LNCaP clone FGC (cell line): ENCODE measurements at places on chromosomes 12 and 14.

DNA sequence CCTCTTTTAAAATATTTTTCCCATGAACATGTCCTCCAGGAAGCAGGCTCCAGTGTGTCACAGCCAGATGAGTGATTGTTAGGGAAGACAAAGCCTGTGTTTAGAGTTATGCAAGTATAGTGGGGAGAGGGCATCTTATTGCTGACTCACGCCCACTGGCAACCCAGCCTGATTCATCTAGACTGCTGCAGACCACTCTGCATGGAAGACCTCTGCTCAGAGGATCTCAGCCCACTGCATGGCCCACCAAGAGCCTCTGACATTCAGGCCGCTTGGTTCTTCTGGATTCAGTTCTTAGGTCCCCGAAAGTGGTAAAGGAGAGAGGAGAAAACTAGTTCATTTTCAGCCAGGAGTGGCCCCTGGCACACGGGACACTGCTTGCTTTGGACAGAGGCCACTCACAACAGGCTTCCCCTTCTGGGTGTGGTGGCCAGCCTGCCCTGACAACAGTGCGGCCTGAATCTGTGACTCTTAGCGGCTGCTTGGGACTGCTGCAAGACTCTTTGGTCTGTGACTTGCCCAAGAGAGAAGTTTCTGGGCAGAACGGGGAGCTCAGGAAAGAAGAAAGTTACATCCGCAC lies 266.3 kb downstream of the ZFP36L1 start:
- no peak for DNase-seq

- no peak for DNase-seq
Observed at GRCh38 chr14:73369428-73369827, 88.9 kb downstream of the NUMB start.

- DNase-seq = no peak
Observed at GRCh38 chr12:6065863-6066199, 58.6 kb downstream of the VWF start.

DNA sequence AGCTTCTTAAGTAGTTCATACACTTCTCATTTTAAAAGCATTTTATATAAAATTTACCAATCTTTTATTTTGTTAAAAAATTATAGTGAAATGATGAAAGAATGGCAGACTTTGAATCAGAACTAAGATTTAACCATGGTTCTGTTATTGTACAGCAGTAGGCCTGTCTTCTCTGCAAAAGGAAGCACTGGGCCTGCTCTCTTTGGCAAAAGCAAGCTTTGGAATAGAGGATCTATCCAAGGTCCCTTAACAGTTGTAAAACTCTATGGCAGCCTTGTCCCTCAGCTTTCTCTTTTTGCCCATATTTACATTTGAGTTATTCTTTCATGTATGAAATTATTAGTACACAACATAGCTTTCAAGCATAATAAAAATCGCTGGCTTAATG lies 82.8 kb downstream of the PLEKHG7 start:
- no peak for DNase-seq

GRCh38 chr12:113818283-113818682 lies 147.8 kb downstream of the RBM19 start:
- no peak for DNase-seq

DNA sequence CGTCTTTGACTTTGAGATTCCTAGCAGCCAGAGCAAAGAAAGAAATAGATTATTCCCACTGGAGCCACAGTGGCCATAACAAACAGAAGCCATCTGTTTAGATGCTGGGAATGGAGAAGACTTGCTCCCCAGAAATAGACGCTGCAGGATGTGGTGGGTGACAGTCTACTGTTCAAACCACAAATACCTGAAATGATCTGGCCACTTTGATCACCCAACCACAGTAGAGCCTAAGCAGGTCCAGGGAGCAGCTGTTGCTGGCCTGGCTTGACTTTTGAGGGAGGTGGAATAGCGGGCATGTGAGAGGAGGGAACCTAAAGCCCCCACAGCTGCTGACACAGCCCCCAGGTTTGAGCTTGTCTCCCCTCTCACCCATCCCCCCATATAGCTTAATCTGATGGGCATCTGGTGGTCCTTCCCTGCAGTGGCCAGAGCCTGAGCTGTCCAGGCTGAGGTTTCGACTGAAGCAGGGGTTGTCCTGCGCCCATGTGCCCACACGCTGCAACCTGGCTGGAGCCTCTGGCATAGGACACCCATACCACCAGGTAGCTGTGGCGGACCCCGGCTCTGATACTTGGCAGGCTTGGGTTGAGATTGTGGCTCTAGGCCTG lies 38.7 kb downstream of the SH2B3 start:
- no peak for DNase-seq

DNA sequence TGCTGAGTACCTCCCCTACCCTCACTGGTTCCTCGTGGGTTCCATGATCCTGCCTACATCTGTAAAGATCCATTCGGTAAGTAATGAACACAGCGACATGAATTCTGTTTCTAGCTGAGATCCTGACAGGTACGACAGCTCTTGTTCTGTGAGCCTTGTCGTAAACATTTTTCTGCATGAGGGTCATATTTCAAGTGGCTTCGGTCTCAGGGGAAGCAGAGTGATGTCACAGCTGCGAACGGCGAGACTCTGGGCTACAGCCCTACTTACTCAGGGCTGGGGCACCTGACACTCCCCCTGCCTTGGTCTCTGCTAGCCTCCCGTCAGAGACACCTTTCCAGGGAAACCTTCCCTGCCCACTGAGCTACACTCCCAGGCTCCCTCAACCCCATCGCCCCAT lies 85.8 kb downstream of the RBM19 start:
- DNase-seq = no peak
